ENCODE measurements at places on chromosomes 3 and 15. TPM values are rescaled to one million over a fixed set of nuclear protein-coding genes. Genes with fewer than 3 reads are reported as not detected.

Gene ZSCAN2
- total RNA-seq, result 7.0 TPM

Gene PDZRN3
- not detected for total RNA-seq

Gene CLRN1
- not detected for total RNA-seq

Gene CRYGS
- total RNA-seq, result 5.4 TPM

Gene SLC24A5
- total RNA-seq, result not detected

Gene NEK10
- 1.5 TPM for total RNA-seq
